ENCODE measurements at places on chromosomes 16 and 17. TPM values are rescaled to one million over a fixed set of nuclear protein-coding genes. Genes with fewer than 3 reads are reported as not detected.

CHST4 gene
- total RNA-seq: not detected

GRCh38 chr17:18076936-18077335, 10.8 kb upstream of the DRG2 start:
- no peak for DNase-seq

- DNase-seq: no peak
Measured at GRCh38 chr16:67987460-67988160, 7.3 kb upstream of the DPEP3 start.

WNT3 gene
- total RNA-seq: 0.48 TPM

- no peak for DNase-seq
Measured at GRCh38 chr16:50717091-50717490, 23.7 kb downstream of the NOD2 start.

- DNase-seq: peak; percentile 40
Measured at GRCh38 chr16:50697881-50698767, 4.7 kb downstream of the NOD2 start.

DNA sequence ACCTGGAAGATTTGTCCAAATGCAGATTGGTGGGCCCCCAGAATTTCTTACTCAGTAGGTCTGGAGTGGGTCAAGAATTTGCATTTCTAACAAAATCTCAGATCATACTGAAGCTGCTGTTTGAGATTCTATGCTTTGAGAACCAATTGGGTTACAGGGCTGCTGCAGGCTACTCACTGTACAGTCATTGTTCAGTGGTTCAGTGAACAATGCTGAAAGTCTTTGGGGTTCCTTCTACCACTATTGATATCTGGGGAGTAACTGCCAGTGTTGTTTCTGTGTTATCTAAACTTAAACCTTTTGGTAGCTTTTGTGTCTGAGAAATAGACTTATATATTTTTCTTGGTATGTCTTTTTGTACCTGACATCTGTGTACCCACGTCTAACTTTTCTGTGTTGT, 187.5 kb downstream of the TANC2 start:
- no peak for DNase-seq

DBF4B gene
- total RNA-seq: 3.2 TPM

KIF19 gene
- total RNA-seq: 1.9 TPM

DNA sequence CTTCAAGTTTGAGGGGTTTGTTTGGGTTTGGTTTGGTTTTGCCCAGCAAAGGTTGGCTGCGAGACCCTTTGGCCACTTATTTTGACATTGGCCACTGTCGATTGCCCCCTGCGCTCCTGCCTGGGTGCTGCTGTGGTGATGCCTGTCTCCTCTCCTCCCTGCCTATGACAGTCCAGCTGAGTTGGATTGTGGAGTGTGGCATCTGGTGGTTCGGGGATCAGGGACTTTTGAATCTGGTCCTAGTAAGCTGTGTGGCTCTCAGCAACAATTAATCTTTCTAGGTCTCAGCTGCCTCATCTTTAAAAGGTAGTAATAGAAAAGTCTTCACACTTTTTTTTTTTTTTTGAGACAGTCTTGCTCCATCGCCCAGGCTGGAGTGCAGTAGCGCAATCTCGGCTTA, 27.1 kb downstream of the CDK5RAP3 start:
- no peak for DNase-seq

EXOC3L1 gene
- total RNA-seq: not detected

CBX8 gene
- 3.3 TPM for total RNA-seq

- DNase-seq: peak; percentile 44
Measured at GRCh38 chr16:3716831-3717234, 491 bp downstream of the TRAP1 start.

DNA sequence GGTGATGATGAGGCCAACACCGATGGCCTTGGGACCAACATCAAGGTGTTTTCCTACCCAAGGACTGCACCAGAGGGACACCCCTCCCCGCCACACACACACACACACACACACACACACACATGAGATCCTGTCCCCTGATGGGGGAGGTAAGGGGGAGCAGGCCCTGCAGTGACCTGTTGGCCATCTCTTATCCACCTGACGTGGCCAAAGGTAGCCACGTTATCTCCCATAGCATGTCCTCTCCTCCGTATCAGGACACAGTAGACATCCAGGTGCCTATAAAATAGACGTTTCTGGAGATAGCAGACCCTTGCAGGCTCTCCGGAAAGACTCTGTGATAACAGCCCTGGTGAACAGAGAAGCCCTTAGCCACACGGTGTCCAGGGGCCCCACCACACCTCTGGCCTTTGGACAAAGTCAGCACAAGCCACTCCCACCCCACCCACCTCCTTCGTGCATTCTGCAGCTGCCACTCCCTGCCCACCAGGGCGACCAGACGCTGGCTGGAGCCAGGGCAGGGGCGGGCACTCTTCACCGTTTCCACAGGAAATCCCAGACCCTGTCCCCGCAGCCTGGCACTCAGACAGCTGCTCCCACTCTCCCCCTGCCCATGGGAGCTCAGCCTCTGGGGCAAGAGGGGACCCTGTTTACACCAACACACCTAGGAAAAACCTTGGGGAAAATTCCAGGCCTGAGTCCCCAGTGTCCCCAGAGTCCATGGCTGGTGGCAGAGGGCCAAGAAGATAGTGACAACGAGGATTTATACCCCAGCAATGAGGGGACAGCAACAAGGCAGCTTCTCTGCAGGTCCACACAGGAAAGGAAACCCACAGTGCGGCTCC, 15.4 kb upstream of the ENPP7 start:
- DNase-seq: peak; percentile 55

DNA sequence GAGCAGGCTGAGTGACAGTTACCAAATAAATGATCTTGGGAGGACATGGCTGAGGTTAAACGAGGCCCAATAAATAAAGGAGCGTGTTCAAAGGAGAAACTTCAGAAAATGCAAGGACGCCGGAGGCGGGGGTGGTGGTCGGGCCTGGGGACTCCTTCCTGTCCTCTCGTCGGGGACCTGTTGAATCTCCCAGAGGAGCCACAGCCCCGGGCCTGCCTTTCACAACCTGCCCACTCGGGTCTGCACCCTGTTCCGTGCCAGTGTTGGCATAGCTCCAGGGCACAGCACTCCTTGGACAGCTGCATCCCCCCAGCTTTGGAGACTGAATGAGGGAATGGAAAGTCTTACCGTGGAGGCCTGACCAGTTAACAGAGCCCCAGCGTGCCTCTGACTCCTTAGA, 8.1 kb upstream of the TBX4 start:
- DNase-seq: no peak

Measured in transverse colon (tissue), 4 donors.